ENCODE measurements at places on chromosomes 12 and 14. TPM values are rescaled to one million over a fixed set of nuclear protein-coding genes. Genes with fewer than 3 reads are reported as not detected.

Gene MYO1H
- total RNA-seq: not detected

Gene ARHGAP9
- total RNA-seq: not detected

Gene COCH
- total RNA-seq: 0.92 TPM

Gene PPP1R1A
- total RNA-seq: not detected

Gene SLC17A8
- not detected for total RNA-seq

Gene NOXRED1
- 0.21 TPM for total RNA-seq

Gene TRIM9
- total RNA-seq: 8.7 TPM

Gene EFCAB11
- 6.1 TPM for total RNA-seq

Gene WSCD2
- not detected for total RNA-seq

Gene ZDHHC22
- total RNA-seq: 0.13 TPM

Gene INHBE
- 0.34 TPM for total RNA-seq
